GM23248 (cell line): ENCODE measurements at places on chromosomes 4 and X. TPM values are rescaled to one million over a fixed set of nuclear protein-coding genes. Genes with fewer than 3 reads are reported as not detected.

DNA sequence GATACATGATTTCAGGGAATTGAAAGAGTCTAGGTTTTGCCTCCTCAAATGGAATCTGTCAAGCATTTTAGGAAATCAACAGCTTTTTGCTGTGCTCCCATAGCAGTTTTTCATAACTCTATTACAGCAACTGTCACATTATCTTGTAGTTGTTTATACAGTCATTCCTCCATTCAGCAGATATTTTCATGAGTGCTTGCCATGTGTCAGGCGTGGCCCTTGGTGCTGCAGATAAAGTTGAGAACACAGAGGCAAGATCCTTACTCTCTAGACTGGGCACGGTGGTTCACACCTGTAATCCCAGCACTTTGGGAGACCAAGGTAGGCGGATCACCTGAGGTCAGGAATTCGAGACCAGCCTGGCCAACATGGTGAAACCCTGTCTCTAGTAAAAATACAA is 67.3 kb downstream of the MCUB start:
- no peak for DNase-seq

FHDC1 gene
- polyA plus RNA-seq = 0.43 and 0.51 TPM in 2 replicates

C4orf51 gene
- polyA plus RNA-seq = not detected in 2 replicates

TRPC3 gene
- not detected in 2 replicates for polyA plus RNA-seq

- DNase-seq = no peak
Measured at GRCh38 chr4:9938933-9939332, 82.4 kb downstream of the SLC2A9 start.

GATA1 gene
- polyA plus RNA-seq = not detected in 2 replicates

DNA sequence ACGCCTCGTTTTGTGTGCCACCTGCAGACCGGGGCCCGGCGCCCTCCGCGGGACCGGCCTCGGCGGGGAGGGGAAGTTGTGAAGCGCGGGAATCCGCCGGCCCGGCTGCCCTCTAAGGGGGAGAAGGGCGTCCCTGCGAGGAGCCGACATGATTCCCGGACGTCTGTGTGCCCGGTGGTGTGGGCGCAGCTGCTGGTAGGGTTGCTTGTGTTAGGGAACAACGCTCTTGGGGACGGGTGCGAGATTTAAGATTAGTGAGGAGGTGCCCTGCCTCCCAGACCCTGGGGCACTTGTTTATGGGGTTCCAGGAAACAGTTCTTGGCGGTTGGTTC is 627 bp downstream of the CDKN2AIP start:
- DNase-seq = peak; percentile 54

GRCh38 chrX:43633757-43634156 is 22.3 kb upstream of the MAOA start:
- no peak for DNase-seq

FABP2 gene
- polyA plus RNA-seq = not detected in 2 replicates

GPR34 gene
- polyA plus RNA-seq = 0.09 TPM in 1 of 2 replicates, not detected in the other

DNA sequence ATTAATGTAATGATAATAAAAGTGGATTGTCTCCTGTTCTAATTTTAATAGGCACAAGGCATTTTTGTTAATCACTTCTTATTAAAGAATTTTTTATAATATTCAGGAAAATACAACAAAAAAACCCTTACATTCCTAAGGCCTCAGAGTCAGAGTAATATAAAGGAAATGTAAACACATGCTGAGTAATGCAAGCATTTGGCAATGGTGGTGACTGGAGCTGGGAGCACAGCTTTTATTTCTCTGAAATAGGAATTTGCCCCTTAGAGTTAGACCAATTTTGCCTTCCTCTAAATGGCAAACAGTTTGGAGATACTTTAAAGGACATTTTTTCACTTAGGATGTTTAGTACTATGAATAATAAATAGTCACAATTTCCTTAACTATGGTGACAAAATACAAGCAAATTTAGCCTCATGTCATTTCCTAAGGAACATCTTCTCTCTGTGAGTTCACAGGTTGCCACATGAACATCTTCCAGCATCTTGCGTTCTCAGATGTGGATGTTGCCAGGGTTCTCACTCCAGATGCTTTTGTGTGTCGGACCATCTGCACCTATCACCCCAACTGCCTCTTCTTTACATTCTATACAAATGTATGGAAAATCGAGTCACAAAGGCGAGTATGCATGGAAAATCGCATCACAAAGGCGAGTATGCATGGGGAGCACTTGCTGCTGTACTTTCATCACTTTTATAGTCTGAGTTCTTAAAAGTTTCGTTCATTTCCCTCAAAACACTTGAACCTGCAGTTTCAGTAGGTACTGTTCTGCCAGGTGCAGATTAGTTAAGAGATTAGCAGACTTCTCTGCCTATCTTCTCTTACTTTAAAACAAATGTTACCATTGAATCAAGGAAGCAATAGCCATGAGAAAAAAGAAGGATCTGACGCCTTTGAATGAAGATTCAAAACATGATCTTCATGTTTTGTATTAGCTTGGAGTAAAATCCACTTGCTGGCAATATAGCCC is 15.9 kb upstream of the F11 start:
- peak; percentile 17 for DNase-seq

- peak; percentile 6 for DNase-seq
Measured at GRCh38 chrX:44422631-44423030, 79.2 kb upstream of the EFHC2 start.

DNA sequence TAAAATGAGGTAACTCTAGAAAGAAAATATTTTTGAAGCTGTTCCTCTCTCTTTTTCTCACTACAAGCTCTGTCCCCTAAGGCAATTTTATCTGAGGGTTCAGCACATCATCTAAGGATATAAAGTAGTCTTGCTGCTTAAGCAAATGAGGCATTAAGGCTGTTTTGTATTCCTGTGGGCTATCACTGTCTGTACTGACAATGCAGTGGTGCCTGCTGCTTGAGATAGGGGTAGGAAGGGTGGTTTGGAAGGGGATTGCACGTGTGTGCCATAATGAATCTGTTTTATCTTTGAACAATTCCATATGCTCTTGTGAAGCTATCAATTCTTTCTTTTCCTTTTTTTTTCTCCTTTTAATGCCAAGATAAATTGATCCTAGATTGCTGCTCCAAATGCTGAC is 128.0 kb upstream of the ATOH1 start:
- DNase-seq = no peak

GRCh38 chrX:38181357-38181756 is 39.3 kb downstream of the SRPX start:
- DNase-seq = no peak

- no peak for DNase-seq
Measured at GRCh38 chr4:100690812-100691211, 173.0 kb upstream of the EMCN start.

DNA sequence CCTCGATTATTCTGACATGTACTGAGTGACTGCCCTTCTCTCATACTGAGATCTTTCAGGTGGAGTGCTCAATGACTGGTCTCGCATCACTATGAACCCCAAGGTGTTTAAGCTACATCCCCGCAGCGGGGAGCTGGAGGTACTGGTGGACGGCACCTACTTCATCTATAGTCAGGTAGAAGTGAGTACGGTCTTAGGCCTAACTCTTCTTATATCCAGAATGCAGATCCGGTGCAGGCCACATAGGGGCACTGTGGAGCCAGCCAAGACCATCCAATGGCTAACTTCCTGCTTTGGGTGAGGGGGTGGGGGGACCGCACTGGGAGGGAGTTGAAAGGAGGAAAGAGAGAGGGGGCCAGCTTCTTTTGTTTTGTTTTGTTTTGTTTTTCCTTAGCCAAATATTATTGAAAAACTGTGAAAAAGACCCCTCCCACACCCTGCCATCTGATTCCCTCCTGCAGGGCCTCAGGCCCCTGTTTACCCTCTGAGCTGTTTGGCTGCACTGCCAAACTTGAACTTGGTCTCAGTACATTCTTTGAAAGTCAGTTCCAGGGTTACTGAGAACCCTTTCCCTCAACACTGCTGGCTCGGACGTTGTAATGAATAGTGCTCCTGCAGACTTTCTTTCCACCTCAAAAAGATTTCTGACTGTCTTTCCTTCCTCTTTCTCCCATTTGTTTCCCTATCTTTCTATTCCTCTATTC is 16.2 kb downstream of the AWAT2 start:
- DNase-seq = peak; percentile 48

- no peak for DNase-seq
Measured at GRCh38 chrX:56385960-56386359, 153.8 kb downstream of the KLF8 start.

- no peak for DNase-seq
Measured at GRCh38 chrX:117053260-117053659, 590.5 kb upstream of the CT83 start.

GRCh38 chr4:155573126-155573525 is 93.5 kb upstream of the GUCY1A1 start:
- DNase-seq = no peak
